ENCODE measurements at places on chromosomes 7 and 10. TPM values are rescaled to one million over a fixed set of nuclear protein-coding genes. Genes with fewer than 3 reads are reported as not detected.

DNA sequence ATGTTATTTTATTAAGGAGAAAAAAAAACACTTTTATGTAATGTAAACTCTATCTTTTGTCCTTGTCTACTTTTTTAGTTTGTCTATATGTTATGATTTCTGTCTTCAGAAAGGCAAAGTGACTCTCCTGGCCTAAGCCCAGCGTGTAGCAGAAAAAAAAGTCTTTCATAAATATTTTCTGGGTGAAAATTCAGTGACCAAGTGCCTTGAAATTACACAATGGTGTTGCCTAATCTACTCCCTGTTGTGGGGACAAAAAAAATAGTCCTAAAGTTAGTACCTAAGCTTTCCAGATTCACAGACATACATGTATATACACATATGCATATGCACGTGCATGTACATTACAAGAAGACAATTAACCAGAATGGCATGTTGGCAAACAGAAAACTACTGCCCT is 1257.8 kb upstream of the SORCS1 start:
- no peak for DNase-seq

GRCh38 chr7:87424075-87424474 is 51.4 kb downstream of the ABCB4 start:
- DNase-seq, result no peak

DNA sequence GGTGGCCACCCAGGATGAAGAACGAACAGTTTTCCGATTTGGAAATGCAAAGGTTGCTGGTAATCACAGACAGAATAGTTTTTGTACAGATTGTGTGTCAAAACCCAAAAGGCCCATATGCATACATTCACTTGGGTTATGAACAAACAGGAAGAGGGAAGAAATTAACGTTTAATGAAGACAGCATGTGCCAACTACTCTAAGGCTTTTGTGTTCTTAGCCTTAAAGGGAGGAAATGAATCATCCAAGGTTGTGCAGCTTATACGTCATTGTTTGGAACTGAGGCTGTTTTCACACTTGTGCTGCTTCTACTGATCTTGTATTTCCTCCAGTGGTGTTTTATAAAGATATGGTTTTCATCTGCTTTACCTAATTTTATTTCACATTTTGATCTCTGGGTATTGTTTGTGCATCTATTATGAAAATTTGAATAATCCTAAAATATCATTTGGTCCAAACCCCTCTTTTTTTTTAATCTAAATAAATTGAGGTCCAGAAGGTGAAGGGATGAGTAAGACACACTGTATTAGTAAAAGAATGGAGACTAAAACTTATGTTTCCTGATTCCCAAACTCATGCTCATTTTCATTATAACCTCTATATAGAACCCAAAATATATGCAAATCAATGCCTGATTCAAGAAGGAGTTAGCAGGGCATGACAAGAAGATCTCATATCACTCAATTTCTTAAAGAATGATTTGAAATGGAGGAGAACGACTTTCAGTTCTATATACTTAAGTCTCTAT is 373.1 kb downstream of the THSD7A start:
- no peak for DNase-seq

- DNase-seq, result no peak
Measured at GRCh38 chr7:130957137-130957513, 223.1 kb upstream of the KLF14 start.

DNA sequence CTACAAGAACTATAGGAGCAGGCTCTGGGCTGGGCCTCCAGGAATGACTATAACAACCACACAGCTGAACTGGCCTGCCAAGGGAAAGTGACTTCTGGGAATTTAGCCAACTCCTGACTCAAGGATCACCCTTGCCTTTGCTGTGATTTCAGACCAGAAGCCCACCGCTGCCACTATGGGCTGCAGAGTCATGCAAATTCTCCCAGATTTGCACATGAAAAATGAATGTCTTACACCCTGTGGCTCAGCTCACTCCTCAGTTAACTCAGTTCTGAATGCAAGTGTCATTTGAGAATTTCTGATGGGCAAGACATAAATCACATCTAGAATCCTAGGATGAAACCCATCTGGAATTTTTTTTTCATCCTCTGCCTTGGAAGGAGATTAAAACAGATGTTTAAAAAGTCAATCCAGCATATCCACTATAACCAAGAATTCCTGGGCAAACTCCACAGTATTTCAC is 186.5 kb upstream of the BET1 start:
- DNase-seq, result no peak

GRCh38 chr10:22342421-22342820 is 2.9 kb upstream of the SPAG6 start:
- no peak for DNase-seq

GRCh38 chr7:4198301-4198700 is 483.8 kb upstream of the FOXK1 start:
- DNase-seq, result no peak

CRYGN gene
- polyA plus RNA-seq, result not detected

DMTF1 gene
- 21.7 TPM for polyA plus RNA-seq

KCNH2 gene
- not detected for polyA plus RNA-seq

CCL26 gene
- polyA plus RNA-seq, result not detected

Measured in immature natural killer cell (primary cell).